Neuronal stem cell (in vitro differentiated cells): ENCODE measurements at places on chromosomes 11 and 22.

DNA sequence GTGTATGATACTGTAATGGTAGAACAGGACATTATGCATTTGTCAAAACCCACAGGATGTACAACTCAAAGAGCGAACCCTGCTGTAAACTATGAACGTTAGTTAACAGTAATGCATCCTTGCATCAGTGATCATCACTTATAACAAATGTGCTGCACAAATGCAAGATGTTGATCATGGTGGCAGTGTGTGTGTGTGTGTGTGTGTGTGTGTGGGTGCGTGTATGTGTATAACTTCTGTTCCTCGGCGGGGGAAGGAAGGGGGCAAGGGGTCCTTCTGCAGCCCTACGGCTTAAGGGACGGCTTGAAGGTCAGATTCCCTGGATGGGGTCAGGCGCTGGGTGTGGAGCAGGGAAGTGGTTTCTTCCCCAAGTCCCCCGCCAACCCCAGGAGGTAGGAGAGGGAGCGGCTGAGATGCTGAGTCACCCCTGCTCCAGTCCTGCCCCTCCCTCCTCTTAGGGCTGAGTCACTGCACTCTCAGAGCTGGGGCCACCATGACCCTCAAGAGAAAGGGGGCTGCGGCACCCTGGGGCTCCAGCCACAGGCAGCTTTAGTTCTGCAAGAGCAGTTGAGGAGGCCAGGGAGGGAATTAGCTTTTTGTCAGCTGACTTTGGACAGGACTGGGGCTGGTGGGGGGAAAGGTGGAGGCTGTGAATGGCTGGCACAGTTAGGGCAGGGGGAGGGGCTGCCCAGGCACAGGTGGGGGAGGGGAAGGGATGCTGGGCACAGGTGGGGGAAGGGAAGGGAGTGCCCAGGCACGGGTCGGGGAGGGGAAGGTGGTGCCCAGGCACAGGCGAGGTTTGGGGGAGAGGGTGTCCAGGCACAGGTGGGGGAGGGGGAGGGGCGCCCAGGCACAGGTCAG lies 8.8 kb upstream of the CTSD start:
- peak; percentile 57 for DNase-seq

DNA sequence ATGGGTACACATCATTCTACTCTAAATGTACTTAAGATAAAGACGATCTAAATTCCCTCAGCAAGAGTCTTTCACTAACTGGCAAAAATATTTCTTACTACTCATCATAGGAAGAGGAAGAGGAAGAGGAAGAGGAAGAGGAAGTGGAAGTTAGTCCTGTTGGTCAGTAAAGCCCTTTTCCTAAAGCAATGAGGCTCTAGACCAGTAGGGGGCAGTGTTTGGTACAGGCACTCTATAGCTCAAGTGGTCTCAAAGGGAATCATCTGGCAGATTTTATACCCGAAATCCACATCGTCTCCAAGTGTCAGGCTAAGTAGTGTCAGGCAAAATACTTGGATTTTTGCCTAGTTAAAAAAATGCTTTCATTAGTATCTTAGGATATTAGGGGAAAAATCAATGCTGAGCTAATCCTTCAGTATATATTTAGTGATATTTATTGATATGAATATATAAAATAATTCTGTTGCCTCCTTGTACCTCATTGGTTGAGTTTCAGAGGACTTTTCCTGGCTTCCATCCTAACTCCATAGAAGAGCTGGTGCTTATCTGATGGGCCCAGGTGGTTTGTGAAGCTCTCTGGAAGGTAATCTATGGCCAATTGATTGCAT lies 7.7 kb downstream of the BLID start:
- peak; percentile 61 for DNase-seq

DNA sequence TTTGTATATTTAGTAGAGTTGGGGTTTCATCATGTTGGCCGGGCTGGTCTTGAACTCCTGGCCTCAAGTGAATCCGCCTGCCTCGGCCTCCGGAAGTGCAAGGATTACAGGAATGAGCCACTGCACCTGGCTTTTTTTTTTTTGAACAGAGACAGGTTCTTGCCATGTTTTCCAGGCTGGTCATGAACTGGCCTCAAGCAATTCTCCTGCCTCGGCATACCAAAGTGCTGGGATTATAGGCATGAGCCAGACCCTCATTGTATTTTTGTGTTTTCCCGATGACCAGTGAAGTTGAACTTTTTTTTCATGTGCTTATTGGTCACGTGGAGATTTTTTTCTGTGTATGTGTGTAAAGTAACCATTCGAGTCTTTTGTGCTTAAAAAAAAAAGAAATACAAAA lies 48.2 kb downstream of the KIAA1671 start:
- no peak for DNase-seq

DNA sequence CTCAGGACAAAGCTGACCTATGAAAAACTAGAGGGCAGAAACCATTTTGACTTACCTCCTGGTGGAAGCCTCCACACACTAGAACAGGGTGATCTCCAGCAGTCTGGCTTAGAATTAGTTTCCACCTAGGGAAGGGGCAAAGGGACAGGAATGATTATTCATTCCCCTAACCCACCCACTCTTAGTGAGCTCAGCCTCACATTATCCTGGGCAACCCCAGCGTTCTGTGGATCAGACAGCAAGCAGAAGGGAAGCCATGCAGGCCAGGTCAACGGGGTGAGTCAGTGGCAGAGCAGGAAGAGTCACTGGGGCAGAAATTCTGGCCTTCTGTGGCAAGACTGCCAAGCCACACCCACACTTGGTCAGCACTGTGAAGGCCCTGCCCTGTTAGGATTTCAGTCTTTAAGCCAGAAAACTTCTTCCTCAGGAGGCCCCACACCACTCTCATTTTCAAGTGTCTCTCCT lies 10.5 kb downstream of the NUMA1 start:
- DNase-seq = no peak

- no peak for DNase-seq
These were observed 4.0 kb upstream of the PTGDR2 start for GRCh38 chr11:60859616-60860250.
